Activated B cell treated with CpG ODN at 0.5 μM for 24 hours (primary cell): ENCODE measurements at places on chromosomes 11 and 22.
A peak's percentile ranks its signal among the peaks of the same experiment; 100 is the strongest.

- DNase-seq, result no peak
These were observed 100.1 kb downstream of the RDX start for GRCh38 chr11:110196241-110196754.

DNA sequence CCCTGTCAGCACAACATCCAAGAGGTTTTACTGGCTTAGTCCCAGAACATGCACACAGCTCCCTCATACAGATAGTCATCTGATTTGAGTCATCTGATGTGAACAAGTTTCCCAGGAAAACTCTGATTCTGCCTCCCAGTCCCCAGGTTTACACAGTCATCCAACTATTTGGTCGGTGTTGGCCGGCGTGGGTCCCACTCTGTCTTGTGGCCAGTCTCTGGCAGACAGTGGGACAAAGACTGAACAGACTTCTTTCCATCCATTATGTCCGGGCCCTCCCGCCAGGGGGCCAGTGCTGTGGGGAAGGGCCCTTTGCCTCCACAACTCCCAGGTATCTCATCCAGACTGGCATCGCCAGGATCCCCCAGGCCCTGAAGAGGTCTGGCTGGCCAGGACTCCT is 60.0 kb downstream of the BTG4 start:
- DNase-seq, result no peak

DNA sequence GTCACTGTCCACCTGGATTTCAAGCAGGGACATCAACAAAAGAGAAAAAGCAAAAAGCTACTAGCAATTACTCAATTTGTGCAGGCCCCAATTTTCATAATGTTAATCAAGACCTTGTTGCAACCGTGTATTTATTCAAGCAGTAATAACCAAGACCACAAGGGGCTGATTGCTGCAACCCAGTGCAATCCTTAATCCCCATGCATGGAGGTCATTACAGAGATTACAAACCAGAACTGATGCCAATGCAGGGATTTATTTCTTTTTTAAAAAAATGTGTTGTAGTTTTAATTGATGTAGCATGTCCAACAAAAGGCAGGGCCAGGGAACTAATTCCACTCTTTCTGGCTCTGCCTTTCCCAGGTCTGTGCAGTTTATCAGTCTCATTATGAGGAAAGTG is 18.4 kb downstream of the TECTA start:
- no peak for DNase-seq

- DNase-seq, result no peak
These were observed 48.5 kb upstream of the DDI1 start for GRCh38 chr11:103987629-103988594.

DNA sequence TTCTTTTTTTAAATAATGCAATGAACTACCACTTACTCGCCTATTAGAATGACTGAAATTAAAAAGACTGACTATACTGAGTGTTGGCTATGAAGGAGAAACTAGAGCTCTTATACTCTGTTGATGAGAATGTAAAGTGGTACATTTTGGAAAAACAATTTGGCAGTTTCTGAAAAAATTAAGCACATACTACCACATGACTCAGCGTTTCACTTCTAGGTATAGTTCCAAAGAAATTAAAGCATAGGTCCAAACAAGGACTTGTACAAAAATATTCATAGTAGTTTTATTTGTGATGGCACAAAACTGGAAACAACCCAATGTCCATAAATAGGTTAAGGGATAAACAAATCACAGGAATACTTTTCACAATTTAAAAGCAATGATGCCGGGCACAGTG is 22.4 kb upstream of the SLC29A2 start:
- no peak for DNase-seq

DNA sequence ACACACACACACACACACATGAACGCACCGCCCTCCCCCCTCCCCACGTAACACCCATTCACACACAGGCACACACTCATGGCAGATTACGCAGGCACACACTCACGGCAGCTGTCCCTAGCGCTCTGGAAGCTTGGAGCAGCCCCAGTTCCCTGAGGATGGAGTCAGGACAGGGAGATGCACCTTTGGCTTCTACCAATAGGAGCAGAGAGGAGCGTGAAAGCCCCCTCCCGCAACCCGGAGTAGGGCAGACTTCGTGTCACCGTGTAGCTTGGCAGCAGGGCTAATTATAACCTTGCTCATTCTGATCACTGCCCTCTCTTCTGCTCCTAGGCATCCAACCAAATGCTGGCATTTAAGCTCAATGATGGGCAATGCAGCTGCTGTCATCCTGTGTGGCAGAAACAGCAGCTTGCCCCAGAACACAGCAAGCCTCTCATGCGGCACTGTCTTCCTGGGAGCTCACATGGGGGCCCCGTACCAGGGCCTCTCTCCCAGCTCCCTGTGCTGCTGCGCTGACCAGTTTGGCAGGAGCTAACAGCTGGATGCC is 31.9 kb downstream of the ANKK1 start:
- no peak for DNase-seq

DNA sequence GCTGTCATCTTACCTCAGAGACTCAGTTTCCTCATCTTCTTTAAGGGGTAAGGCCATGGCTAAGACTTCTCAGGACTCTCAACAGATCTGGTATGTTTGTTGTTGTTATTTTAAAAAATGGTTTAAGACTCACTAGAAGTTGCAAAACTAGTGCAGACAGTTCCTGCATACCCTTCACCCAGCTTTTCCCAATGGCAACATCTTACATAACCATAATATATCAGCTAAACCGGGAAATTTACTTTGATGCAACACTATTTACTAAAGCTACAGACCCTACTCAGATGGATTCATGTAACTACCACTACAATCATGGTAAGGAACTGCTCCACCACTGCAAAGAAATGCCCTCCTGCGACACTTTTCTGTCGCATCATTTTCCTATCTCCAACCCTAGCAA is 20.4 kb downstream of the LGR4 start:
- DNase-seq, result no peak

DNA sequence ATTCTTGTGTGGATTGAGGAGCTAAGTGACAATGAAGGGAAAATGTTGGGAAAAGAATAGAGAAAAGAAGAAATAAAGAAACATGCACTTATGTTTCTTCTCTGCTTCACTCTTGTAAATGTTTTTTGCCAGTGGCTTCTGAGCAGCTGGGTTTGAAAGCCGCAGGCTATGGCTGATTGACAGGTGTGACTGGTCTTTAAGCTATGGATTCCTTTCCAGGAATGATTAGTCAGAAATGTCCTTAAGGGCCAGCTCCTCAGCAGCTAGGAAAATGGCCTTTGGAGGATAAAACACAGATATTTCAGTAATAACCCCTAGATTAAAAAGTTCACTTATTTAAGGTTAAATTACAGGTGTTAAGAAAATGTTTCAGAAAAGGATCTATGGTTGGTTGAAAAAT is 6.5 kb upstream of the USP28 start:
- no peak for DNase-seq

DNA sequence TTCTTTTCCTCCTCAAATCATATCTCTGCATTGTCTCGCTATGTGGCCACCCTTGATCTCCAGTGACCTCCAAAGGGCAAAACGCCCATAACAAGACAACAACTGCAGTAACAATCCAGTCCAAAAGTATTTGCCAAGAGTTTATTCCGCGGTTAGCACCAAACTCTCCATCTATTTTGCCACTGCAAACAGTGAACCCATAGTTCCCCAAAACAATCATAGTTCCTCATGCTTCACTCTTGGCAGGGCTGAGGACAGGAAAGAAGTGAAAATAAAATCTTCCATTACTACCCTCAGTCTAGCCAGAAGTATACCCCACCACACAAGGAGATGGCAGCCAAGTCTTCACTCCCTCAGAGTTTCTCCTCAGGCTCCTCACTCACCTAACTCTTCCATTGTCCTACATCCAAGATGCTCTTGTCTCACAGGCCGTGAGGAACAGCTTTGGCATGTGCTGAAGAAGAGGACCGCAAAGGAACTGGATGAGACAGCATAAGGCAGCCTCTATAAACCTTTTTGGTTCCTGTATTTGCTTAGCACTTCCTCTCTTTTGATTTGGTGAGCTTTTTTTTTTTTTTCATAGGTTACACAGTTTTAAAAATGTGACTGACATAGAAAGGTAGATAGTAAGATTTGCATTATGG is at the start of gene LPXN:
TSS of gene LPXN (minus strand) at position 480 of the 644 bp plus-strand sequence. CDS start at position 396, 84 bp downstream.
- peak; percentile 57 for DNase-seq

DNA sequence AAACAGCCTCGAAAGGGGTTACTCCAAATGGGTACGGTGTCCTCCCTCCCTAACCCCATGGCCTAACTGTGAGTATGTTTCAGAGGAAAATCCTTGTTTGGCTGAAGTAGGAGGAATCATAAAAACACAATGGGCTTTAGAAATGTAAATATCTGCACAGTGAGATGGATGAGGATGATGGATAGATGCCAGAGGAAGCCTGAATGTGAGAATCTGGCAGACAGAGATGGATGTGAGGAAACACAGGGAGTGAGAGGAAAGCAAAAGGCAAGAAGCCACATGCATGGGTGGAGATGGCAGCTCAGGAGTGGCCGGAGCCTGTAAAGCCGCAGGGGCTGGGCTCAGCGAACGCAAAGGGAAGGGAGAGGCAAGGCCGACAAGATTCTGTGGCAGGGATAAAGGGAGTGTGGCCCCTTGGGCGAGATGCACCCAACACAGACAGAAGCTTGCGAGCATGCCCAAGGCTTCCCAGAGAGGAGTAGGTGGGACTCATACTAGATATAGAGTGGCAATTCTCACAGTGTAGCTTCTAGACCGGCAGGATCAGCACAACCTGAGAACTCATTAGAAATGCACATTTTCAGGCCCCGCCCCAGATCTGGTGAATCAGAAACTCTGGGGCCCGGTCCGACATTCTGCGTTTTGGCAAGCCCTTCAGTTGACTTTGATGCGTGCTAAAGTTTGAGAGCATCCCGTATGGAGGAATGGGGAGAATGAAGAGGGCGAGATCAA is 237.3 kb upstream of the CADM1 start:
- DNase-seq, result no peak

DNA sequence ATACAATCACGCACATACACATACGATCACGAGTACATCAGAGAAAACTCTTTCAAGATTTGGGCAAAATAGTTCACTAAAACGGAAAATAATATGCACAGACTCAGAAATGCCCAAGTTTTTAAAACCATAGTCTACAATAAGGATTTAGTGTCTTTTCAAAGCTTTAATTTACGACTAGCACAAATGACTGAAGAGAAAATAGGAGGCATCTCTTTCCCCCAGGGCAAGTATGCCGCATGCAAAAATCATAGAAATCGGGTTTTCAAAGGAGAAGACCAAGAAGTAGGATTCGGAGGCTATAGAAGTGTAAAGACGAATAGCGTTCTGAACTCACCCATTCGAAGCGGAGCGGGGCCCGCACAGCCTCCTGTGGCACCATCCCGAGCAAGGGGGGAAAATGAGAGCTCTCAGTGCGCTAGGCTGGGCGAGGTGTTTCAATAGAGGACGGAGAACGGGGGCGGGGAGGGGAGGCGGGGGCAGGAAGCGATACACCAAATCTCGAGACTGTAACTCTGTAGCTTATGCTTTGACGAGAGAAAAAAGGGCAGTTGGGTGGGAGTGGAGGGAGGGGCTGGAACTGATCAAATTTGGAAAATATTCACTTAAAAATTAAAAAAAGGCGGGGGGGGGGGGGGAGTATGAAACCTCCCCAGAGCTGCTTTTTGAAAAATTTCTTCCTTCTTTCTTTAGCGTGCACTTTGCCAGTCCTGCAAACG is 15.8 kb downstream of the BLID start:
- no peak for DNase-seq

- DNase-seq, result no peak
These were observed 17.2 kb upstream of the TAB1 start for GRCh38 chr22:39382410-39382809.

DNA sequence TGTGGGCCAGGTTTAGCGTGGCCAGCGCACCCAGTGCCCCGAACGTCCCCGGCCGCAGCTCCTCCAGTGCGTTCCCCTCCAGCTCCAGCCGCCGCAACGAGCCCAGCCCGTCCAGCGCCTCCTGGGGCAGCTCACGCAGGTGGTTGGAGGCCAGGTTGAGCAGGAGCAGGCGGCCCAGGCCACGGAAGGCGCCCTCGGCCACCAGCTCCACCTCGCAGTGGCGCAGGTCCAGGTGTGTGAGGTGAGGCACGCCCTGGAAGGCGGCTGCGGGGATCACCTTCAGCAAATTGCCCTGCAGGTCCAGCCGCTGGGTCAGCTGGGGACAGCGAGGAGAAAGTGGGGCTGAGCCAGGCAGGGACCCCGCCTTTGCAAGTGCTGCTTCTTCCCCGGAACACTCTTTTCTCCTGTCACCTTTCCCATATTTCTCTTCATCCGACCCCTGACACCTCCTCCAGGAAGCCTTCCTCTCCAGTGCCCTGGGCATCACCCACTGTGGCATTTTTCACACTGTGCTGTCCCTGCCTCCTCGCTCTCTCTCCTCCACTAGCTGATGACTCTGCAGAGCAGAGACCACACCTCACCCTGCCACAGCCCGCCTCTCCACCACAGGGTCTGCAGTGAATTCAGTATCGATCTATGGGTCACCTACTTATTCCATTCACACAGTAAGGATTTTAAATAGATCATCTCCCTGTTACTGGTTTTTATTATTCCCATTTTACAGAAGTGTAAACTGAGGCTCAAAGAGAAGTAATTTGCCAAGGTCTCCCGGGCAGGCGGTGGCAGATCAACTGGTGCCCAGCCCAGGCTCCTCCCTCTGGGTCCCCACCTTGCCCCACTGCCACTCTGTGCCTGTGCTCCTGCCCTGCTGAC is 1.9 kb downstream of the CHADL start:
- DNase-seq, result no peak

DNA sequence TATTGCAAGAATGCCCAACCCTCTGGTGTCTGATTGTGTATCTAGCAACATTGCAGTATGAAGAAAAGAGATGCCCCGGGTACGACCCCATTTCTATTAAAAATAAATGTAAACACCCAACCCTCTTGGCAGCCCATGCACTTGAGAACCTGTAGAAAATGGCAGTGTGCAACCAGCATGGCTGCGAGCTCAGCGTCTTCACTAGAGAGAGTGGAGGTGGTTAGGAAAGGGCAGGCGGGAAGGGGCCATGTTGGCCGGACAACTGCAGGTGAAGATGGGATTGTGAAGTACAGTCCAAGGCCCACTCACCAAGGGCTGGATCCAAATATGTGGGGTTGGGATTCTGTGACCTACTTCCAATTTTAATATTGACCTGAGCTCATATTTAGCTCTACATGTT is 15.9 kb downstream of the PEX26 start:
- no peak for DNase-seq

- DNase-seq, result no peak
These were observed 29.7 kb upstream of the ABCC8 start for GRCh38 chr11:17506314-17506713.
